Central memory CD4-positive, alpha-beta T cell (primary cell): ENCODE measurements at places on chromosomes 11 and 22.

DNA sequence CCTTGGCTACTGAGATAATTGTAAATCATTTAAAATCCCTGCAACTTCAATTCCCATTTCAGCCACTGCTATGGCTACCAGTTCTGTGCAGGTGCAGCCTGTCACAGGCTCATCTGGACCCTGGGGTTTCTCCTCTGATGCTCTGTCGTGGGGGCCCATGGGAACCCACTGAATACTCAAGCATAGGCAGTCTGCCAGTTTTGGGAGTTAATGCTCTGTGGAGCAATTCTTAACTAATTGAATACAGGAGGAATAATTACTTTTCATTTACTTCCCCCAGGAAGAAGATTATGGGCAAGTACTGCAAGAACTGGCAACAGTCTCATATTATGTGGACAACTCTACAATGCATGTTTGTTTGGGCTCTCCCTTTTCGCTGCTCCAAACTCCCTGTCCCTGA is 25.9 kb downstream of the OR51E2 start:
- DNase-seq, result no peak

DNA sequence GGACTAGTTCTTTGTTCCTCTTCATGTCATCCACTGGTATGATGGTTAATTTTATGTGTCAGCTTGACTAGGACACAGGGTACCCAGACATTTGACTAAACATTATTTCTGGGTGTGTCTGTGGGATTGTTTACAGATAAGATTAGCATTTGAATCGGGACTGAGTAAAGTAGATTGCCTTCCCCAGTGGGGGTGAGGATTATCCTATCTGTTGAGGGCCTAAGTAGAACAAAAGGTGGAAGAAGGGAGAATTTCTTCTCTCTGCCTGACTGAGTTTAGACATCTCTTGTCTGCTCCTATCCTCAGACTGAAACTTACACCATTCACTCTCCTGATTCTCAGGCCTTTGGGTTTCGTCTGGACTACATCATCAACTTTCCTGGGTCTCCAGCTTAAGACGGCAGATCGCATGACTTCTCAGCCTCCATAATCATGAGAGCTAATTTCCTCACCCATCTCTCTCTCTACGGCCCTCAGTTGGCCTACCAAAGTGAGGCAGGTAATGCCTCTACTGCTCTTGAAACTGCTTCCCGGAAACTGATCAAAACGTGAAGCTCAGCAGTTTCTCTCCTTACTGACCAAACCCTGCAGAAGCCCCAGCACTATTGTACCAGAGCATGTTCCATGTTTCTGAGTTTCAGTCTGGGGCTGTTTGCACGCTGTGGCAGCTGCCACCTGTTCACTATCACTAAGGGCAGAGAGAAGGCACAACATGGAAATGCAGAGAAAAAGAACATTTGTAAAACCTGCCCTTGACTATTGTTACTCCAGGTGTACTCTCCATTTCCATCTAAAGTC is 95.4 kb downstream of the NXPE2 start:
- no peak for DNase-seq

DNA sequence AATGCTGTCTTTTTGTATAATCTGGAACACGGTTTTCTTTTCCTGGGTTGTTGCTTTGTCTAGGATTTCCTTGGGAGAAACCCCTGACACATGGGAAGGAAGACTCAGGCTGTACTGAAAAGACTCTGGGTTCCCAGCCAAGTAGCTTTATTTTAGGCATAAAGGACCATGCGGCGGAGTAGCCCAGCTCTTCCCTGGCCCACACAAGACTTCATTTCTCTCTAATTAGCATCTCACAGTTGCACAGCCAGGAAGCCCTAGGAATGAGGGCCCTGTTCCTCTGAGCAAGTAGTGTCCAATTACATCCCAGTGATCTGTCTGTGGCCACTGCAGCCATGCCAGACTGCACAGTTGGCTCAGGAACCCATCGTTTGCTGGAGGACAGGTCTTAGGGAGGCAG is 319.5 kb downstream of the TENM4 start:
- DNase-seq, result no peak

- no peak for DNase-seq
Observed at GRCh38 chr11:59173080-59173963, 1.4 kb downstream of the DTX4 start.

DNA sequence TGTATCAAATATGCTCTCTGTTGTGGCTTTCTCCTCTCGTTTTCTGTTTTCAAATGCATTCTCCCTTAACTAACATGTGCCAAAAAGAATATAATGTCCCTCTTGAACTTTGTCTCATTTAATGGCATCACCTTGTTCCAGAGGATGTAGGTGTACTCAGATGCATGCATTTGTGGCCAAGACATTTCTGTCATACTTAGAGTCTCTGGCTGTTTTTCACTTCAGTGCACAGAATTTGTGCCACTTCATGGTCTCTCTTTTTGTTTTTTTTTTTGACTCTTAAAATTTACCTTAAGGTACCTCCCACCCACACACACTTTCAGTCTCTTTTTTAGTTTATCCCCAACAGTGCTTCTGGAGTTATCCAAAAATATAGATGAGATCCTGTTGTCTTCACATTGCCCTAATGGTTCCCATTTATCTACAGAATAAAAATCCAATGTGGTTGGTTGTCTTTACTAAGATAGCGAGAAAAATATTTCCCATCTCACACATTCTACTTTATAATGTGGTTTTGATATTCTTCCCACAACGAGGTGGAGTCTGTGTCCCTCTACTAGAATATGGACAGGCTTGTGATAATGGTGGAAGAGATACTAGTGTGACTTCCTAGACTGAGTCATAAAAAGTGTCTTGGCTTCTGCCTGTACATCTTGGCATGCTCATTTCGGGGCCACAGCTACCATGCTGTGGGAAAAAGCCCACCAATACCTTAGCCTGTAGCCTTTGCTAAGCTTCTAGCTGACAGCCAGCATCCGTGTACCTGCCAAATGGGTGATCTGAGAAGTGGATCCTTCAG is 125.8 kb downstream of the DDX10 start:
- no peak for DNase-seq

- DNase-seq, result no peak
Observed at GRCh38 chr11:31022080-31022479, 347.5 kb downstream of the DCDC1 start.

GRCh38 chr11:113319085-113319484 is 4.7 kb downstream of the TTC12 start:
- no peak for DNase-seq

DNA sequence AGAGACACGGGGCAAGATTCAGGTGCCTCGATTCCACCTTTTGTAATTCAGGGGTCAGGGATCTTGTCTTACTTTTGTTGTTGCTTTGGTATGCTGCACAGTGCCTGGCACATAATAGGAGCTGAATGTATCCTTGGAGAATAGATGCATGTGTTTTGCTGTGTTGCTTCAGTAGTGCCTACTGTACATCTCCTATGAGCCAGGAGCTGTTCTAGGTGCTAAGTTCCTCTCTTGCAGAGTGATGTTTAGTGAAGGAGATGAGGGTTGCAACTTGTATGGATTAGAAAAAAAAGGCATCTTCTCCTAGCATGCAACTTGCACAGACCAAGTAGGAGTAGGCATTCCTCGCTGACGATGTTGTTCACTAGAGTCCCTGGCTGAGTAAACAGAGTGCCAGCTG is 555.4 kb downstream of the NTM start:
- no peak for DNase-seq

DNA sequence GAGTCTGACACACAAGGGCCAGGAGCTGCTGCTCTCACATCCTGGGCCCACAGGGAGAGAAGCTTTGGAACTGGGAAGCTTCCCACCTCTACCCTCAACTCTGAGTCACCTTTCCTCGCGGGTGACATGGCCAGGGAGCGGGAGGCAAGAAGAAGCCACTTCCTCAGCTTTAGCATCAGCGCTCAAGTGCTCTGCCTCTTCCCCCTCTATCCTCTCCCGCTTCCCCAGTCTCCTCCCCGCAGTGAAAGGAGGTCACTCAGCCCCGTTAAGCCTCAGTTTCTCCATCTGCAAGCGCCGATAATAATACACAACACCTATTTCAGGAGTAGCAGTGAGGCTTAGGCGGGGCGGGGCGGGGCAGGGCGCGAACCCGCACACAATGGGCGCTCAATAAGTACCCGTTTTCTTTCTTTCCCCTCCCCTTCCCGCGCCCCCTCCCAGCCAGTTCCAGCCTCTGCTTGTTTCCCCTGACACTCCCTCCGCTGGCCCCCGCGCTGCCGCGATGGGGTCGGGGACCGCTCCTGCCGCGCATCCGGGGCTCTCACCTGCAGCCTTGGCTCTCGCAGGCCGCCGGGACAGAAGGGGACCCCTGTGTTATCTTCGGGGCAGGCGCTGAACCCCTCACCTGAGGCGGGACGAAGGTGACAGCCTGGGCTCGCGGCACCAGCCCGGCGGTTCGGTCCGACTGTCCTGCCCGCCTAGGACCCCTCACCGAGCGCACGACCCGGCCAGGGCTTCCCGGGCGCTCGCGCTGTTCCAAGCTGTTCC is 892 bp downstream of the GDPD5 start:
- DNase-seq, result no peak
